ENCODE measurements at places on chromosomes 2 and 18.

- DNase-seq, result peak; percentile 89
Observed at GRCh38 chr2:207819839-207820784, 50.4 kb upstream of the FZD5 start.

DNA sequence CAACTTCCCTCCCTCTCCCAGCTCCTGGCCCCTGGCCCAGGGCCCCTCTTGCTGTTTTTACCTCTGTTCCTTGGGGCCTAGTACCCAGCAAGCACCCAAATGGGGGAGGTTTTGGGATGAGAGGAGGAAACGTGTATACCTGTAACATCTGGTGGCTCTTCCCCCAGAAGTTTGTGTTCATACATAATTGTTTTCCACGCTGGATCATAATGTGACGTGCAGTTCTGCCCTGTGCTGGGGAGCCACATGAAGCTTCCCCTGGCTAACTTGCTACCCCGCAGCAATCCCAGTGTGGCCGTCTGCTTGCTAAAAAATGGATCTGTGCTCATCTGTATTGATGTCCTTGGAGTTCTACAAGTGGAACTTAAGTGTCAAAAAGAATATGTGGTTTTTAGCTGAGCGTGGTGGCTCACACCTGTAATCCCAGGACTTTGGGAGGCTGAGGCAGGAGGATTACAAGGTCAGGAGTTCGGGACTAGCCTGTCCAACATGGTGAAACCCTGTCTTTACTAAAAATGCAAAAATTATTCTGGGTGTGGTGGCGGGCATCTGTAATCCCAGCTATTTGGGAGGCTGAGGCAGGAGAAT is 36.5 kb downstream of the ANO7 start:
- DNase-seq, result no peak

DNA sequence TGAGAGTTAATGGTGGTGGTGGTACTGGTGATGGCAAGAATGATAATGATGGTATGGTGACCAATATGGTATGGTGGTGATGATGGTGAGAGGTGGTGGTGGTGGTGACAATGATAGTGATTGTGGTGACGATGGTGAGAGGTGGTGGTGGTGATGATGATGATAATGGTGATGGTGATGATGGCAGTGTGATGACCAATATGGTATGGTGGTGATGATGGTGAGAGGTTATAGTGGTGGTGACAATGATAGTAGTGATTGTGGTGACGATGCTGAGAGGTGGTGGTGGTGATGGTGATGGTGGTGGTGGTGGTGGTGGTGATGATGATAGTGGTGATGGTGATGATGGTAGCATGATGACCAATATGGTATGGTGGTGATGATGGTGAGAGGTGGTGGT is 169.2 kb downstream of the GBX2 start:
- no peak for DNase-seq

DNA sequence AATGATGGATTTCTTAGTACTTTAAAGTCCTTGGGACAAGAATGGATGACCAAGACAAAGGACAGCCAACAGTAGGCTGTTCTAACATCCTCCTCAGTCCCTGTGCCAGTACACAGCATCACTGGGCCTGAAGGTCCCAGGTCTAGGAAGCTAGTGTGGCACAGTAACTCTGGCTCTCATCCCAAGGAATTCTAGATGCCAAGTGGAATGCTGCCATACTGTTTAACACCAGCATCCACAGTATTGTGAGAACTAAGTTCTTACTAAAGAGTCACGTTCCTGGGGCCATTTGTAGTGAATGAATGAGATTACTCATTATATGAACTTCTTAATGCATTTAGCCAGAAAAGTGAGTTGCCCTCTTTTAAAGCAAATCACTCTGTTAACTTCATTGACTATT is 68.2 kb upstream of the LYPD1 start:
- no peak for DNase-seq

DNA sequence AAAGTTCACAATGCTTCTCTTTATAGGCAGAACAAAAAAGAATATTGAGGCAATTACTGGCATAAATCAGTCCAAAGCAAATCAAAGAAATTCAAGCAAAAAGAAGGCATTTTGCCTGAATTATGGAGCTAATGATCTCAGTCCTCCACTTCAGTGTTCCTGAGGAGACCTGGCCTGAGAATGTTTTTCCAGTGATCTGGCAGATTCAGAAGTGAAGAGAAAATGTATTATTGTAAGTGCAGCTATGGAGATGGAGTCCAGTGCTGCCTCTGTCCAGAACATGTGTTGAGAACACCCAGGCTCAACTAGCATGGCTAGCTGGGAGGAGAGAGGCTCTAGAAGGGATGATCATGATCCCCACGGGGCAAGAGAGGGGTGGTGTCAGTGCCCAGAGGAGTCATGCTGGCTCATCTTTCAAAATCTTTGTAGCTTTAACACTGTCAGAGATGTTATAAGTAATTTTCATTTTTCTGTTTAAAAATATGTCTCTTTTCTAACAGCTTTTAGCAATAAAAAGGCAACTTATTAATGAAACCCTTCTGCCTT is 367.0 kb upstream of the RAB12 start:
- DNase-seq, result no peak

GRCh38 chr2:29117636-29118303 is 2.6 kb downstream of the CLIP4 start:
- DNase-seq, result peak; percentile 46

GRCh38 chr18:26621161-26622026 is 73.0 kb upstream of the KCTD1 start:
- DNase-seq, result peak; percentile 72

- no peak for DNase-seq
Observed at GRCh38 chr2:234348081-234348480, 148.8 kb downstream of the ARL4C start.

Data from hepatocyte (in vitro differentiated cells).